ENCODE measurements at places on chromosomes 4 and X.

GRCh38 chr4:137980641-137981040, 261.5 kb downstream of the SLC7A11 start:
- no peak for DNase-seq

GRCh38 chrX:15441464-15441863, 51.7 kb downstream of the PIR start:
- no peak for DNase-seq

DNA sequence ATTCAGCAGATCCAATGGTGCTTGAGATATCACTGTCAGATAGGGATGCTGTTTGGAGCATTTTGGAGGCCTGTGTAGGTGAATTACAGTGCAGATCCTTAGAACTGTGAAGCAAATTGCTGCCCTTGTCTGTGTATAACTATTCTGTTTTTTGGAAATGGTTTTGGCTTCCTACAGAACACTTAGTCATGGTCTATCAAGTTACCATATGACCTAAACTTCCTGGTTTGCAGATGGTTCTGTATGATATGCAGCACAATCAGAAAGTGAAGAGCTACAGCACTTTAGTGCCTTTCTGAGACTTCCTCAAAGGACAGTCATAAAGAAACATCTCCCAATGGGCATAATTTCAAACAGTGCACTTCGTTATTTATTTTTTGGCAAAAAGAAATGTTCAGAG, 688.6 kb downstream of the SH3BGRL start:
- no peak for DNase-seq

- DNase-seq, result no peak
Observed at GRCh38 chr4:184316821-184317220, 99.1 kb upstream of the ENPP6 start.

GRCh38 chr4:174066611-174067205, 216.8 kb downstream of the FBXO8 start:
- no peak for DNase-seq

DNA sequence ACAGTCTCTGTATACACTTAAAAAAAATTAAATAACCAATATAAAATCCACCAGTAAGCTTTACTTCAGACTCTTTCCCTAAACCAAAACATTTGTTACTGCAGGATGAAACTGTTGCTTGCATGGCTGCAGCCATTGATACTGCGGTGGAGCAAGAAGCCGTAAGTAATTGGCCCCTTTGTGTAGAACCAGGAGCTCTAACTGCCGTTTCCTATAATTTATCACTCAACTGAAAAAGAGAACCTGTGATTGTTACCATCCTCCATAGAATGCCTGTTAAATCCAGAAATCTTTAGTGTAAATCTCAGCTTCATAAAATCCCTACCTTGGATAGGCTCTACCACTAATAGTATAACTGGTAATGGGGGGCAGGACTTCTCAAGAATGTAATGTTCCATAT, 62.6 kb downstream of the KIF4A start:
- DNase-seq, result no peak

DNA sequence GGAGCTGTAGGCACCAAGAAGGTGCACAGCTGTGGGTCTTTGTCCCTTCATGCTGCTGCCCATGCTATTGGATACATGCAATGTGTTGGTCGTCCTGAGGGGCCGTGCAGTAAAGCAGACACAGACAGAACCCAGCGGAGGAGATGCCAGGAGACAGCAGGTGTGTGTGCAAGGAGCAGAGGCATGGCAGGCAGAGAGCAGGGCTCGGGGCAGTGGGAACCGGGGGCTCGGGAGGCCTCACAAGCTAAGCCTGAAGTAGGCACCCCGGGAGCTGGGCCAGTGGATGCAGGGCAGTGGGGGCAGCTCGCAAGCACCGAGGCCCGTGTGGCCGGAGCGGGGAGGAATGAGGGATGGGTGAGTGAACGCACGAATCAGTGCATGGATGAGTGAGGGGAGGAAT, 13.2 kb downstream of the HTRA3 start:
- no peak for DNase-seq

DNA sequence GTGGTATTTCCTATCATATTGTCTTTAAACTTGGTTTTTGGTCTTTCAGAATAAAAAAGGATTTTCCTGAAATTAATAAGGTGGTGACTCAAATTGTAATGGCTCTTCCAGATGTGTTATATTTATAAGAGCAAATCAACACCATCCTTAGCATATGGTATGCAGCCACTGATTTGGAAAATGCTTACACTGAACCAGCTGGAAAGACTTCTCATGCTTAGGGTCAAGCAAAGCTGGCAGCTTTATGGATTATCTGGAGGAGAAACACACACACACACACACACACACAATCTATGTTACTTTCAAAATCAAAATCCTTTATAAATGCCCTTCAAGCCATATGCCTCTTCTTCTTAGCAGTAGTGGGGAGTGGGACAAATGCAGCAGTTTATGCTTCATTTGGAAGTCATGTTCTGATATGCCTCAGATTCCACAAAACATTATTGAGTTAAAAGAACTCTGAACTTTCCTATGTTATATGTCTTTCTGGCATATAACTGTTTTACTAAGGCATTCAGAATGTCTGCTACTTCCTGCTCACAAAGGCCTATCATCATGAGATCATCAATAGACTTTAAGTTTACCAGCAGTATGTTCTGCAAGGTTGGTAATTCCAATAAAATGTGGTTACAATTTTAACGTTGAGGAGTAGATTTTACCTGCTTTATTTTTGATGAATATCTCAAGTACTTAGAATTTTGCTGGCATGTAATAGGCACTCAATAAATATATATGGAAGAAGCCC, 72.9 kb upstream of the PRDM5 start:
- DNase-seq, result no peak

DNA sequence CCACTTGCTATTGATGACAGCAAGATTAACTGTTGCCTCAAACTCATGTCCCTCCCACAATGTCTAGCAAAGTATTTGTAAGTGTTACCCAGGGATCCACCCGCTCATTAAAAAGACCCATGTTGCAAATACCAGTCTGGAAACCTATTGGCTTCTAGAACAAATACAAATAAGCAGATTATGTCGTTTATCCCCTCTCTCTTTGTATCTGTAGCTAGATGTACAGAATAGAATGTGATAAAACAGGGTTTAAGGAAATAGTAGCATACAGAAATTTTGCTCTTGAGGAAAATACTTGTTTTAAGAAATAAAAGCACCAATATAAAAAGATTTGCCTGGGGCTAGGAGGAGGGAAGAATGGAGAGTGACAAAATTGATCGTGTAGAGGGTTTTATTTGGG, 142.7 kb upstream of the ZIC3 start:
- DNase-seq, result no peak

DNA sequence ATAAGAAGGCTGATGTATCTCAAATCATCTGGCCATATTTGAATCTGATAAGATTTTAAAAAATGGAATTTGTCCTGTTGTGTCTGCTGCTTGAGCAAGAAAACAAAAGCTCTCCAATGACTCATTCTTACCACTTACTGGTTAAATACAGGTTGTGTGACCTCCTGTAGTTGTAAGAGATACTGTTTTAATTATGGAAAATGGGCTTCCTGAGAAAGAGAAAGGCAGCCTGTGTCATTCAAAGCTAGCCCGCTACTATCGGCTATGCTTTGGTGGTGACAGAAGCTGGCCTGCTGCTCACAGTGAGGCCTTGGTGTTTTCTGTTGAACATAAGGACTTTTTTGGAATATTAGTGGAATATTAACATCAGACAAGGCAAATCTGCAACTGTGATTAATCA, 1722.1 kb upstream of the PCDH10 start:
- no peak for DNase-seq

DNA sequence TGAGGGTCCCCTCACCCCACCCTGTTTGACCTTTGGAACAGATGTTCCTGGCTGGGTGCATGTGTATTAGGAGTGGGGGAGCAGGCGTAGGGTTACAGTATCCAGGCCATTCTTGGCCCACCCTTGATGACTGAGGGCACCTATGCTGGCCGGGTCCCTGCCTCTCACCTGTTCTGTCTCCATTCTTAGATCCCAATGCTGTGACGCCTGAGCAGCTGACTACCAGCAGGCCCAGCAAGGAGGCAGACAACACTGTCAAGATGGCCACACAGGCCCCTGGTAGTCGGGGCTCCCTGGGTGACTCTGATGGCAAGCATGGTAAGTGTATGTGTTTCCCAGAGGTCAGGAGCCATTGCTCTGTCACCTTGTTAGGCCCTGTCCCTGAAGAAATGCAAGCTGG, 10.9 kb downstream of the EFNB1 start:
- DNase-seq, result no peak

DNA sequence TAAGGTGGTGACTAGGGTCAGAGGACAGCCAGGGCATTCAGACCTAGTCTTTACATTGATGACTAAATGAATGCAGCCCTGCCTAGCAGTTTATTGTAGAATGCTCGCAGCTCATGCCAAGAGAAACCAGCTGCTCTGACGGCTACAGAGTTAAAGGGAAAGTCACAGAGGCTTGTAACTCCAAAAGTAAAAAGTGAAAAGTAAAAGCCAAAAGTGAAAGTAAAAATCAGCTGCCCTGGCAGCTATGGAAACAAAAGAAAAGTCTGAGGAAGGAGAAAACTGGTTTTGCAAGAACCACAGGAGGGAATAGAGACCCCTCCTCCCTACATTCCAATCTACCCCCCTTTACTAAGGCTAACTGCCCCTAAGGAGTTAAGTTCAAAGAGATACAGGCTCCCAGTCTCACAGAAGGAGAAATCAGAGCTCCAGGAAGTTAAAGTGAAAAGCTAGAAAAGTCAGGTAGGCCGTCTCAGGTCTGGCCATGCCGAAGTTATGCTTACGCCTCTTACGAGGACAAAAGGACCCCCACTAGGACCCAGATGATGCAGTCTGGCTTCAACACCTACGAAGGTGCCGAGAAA, 6.0 kb downstream of the GAGE10 start:
- peak; percentile 15 for DNase-seq

GRCh38 chrX:3743801-3744439, 30.5 kb upstream of the PRKX start:
- DNase-seq, result peak; percentile 77

GRCh38 chr4:52712251-52713130, 38.7 kb downstream of the ERVMER34-1 start:
- peak; percentile 99 for DNase-seq

- no peak for DNase-seq
Observed at GRCh38 chrX:47483306-47484268, 565 bp upstream of the ZNF41 start.

- no peak for DNase-seq
Observed at GRCh38 chrX:18966624-18967023, 17.3 kb downstream of the PHKA2 start.

GRCh38 chr4:169885893-169886292, 128.1 kb upstream of the HPF1 start:
- DNase-seq, result no peak

- DNase-seq, result no peak
Observed at GRCh38 chr4:138297743-138298405, 55.7 kb upstream of the SLC7A11 start.

DNA sequence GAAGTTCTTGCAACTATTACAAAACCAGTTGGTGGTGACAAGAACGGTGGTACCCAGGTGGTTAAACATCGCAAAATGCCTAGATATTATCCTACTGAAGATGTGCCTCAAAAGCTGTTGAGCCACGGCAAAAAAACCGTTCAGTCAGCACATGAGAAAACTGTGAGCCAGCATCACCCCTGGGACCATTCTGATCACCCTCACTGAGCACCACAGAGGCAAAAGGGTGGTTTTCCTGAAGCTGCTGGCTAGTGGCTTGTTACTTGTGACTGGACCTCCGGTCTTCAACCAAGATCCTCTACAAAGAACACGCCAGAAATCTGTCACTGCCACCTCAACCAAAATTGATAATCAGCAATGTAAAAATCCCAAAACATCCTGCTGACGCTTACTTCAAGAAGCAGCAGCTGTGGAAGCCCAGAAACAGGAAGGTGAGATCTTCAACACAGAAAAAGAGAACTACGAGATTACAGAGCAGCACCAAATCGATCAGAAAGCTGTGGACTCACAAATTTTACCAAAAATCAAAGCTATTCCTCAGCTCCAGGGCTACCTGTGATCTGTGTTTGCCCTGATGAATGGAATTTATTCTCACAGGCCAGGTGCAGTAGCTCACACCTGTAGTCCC, 21.4 kb upstream of the SLC10A6 start:
- DNase-seq, result no peak

DNA sequence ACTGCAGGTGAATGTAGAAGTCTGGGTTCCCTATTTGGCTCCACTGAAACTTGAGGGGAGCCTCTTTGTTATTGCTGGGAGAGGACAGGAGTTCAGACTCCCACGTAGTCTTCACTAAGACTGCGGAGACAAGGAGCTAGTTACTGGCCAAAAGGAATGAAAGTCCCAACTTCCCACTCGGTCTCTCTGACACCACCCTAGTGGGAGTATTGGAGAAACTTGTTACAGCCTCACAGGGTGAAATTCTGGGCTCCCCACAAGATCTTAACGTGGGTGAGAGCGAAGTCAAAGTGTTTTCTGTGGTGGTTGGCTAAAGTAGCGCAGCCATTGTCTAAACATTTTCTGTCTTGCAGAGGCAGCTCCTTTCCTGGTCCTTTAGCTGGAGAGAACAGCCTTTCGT, 13.5 kb downstream of the MYOZ2 start:
- DNase-seq, result no peak

GRCh38 chrX:110454336-110454735, 95.7 kb downstream of the RTL9 start:
- no peak for DNase-seq

GRCh38 chr4:178344096-178344495, 901.9 kb upstream of the AGA start:
- no peak for DNase-seq

GRCh38 chrX:21798677-21799219, 40.7 kb upstream of the MBTPS2 start:
- DNase-seq, result no peak

DNA sequence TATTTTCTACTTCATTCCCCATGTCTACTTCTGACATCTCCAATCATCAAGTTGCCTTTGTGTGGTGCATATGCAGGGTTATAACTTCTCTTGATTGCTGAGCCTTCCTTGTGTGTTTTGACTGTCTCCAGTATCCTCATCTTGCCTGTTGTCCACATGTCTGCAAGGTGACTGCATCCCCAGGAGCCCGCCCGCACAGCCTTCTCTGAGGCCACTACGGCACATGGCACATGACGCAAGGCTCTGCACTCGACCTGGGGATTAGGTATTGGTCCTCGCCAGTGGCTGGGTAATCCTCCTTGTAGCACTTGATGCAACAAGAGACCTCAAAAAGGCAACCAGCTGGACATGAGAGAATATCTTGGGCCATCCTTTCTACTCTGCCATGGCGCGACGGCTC, 122.6 kb downstream of the SORBS2 start:
- DNase-seq, result no peak

DNA sequence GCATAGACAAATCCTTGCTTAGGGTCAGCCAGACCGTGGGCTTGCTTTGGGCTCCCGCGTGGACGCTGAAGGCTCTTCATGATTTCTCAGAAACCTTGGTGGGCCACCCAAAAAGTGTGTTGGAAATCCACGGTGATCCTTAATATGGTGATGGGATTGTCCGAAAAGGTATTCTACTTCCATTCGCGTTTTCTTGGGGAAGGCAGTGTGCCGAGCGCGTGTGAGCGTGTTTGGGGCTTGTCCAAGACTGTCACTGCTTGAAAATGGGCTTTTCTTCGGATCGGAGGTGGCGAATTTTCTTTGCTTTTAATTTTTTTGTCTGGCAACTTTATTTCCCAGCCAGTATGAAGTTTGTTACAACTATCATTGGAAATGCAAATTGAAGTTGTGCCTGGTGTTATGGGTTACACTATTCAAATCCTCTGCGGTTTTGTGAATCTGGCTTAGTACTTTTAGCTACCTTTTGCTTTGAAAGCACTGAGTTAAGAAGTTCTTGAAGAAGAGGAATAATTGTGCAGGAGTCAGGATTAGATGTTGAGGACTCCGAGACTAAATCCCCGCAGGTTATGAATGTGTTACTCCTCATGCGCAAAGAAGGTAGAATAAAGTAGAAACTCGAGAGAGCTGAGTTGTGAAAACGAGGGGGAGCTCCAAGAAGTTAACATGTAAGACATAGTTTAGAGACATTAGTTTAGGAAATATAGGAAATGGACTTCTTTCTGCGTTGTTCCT, 3.2 kb downstream of the SPRY1 start:
- DNase-seq, result no peak

Data from activated CD4-positive, alpha-beta T cell treated with anti-CD3 and anti-CD28 coated beads, Interleukin-2, Interleukin-6, amounts not matched to agents 100 ng/mL and 50 ng/mL, durations not matched to agents 16 hours and 8 hours (primary cell).